ENCODE measurements at places on chromosomes 13 and 19. TPM values are rescaled to one million over a fixed set of nuclear protein-coding genes. Genes with fewer than 3 reads are reported as not detected.

The PLK5 gene
- polyA plus RNA-seq, result not detected

The NOTCH3 gene
- polyA plus RNA-seq, result 29.6 TPM

The RFXANK gene
- polyA plus RNA-seq, result 97.8 TPM

The PLEKHA4 gene
- polyA plus RNA-seq, result 14.4 TPM

The OLFM2 gene
- polyA plus RNA-seq, result 5.1 TPM

The LHB gene
- polyA plus RNA-seq, result not detected

The NCAN gene
- polyA plus RNA-seq, result not detected

The PTH2 gene
- polyA plus RNA-seq, result not detected

The OR4F17 gene
- polyA plus RNA-seq, result not detected

The ATP12A gene
- not detected for polyA plus RNA-seq

The ZNF583 gene
- 1.9 TPM for polyA plus RNA-seq

The SMIM17 gene
- polyA plus RNA-seq, result not detected

The FCER2 gene
- not detected for polyA plus RNA-seq

The CHAMP1 gene
- 33.8 TPM for polyA plus RNA-seq

The CLDN10 gene
- not detected for polyA plus RNA-seq

The ZNF229 gene
- 3.0 TPM for polyA plus RNA-seq

The RXFP2 gene
- not detected for polyA plus RNA-seq

The CGB3 gene
- not detected for polyA plus RNA-seq

The PRR20D gene
- polyA plus RNA-seq, result not detected

The CBLC gene
- polyA plus RNA-seq, result not detected

The HSH2D gene
- polyA plus RNA-seq, result not detected

The KLHL1 gene
- not detected for polyA plus RNA-seq

The IL17D gene
- polyA plus RNA-seq, result 1.4 TPM

The RDH8 gene
- not detected for polyA plus RNA-seq

The SIGLEC11 gene
- not detected for polyA plus RNA-seq

The ACER1 gene
- 0.11 TPM for polyA plus RNA-seq

The KASH5 gene
- polyA plus RNA-seq, result not detected

The F10 gene
- polyA plus RNA-seq, result 19.5 TPM

The ASPDH gene
- not detected for polyA plus RNA-seq

The FOSB gene
- polyA plus RNA-seq, result 60.1 TPM

The SPTBN4 gene
- polyA plus RNA-seq, result 0.91 TPM

The MAG gene
- not detected for polyA plus RNA-seq

The PNMA8A gene
- polyA plus RNA-seq, result 0.77 TPM

The PSPN gene
- polyA plus RNA-seq, result 0.34 TPM

The IGFL2 gene
- polyA plus RNA-seq, result not detected

The PGLYRP1 gene
- not detected for polyA plus RNA-seq

The CBARP gene
- polyA plus RNA-seq, result 3.9 TPM

The CEACAM7 gene
- not detected for polyA plus RNA-seq

The MIR17HG gene
- polyA plus RNA-seq, result 0.77 TPM

The KIR2DL4 gene
- polyA plus RNA-seq, result not detected

Measured in IMR-90 (cell line).